ENCODE measurements at places on chromosomes 13 and 19. TPM values are rescaled to one million over a fixed set of nuclear protein-coding genes. Genes with fewer than 3 reads are reported as not detected.

DNA sequence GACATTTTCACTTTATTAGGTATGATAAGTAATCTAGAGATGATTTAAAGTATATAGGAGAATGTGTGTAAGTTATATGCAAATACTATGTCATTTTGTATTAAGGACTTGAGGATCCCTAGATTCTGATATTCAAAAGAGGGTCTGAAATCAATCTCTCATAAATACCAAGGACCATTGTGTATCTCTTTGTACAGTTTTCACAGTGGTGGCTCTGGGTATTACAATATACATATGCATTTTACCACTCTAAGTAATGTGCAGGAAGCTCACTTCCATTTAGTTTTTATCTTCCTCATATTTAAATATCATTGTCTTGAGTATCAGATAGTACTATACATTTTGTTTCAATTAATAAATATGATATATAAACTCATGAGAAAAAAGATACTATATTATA, 862.6 kb upstream of the PCDH20 start:
- no peak for DNase-seq

DNA sequence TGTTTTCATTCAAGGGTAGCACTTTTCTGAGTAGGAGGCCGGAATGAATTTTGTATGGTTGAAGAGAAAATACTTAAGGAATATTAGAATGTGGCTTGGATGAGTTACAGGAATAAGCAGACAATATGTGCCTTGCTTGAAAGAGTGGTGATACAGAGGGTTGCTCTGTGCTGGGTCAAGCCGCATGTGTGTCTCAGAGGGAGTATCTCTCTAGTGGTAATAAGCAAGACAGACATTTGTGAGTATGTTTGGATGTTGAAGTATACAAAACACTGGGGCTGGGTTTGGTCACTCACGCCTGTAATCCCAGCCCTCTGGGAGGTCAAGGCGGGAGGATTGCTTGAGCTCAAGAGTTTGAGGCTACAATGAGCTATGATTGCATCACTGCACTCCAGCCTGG, 103.9 kb downstream of the LMO7 start:
- no peak for DNase-seq

- DNase-seq = no peak
These were observed 73.9 kb upstream of the SLC10A2 start for GRCh38 chr13:103140001-103140671.

TPM4 gene
- 319 TPM for total RNA-seq

- no peak for DNase-seq
These were observed 1.3 kb downstream of the CDX2 start for GRCh38 chr13:27967736-27968315.

- no peak for DNase-seq
These were observed 3.7 kb upstream of the ARHGEF7 start for GRCh38 chr13:111111376-111111937.

All from lower lobe of right lung (tissue), 2 donors.